ENCODE measurements at places on chromosomes 16 and 17.

GRCh38 chr16:29844575-29845331 lies 18.3 kb downstream of the CDIPT start:
- DNase-seq: no peak

DNA sequence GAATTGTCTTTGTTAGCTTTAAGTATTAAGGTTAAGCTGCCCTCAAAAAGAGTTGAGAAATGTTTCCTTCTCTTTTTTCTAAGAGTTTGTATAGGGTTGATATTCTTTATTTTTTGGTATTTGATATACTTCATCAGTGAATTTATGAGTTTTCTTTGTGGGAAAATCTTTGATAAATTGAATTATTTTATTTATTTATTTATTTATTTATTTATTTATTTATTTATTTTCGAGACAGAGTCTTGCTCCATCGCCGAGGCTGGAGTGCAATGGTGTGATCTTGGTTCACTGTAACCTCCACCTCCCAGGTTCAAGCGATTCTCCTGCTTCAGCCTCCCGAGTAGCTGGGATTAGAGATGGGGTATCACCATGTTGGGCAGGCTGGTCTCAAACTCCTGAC lies 19.9 kb downstream of the TEFM start:
- DNase-seq: no peak

GRCh38 chr17:81648707-81649085 lies 7.6 kb downstream of the PDE6G start:
- no peak for DNase-seq

- DNase-seq: no peak
Observed at GRCh38 chr17:40962059-40962561, 4.6 kb downstream of the KRT39 start.

DNA sequence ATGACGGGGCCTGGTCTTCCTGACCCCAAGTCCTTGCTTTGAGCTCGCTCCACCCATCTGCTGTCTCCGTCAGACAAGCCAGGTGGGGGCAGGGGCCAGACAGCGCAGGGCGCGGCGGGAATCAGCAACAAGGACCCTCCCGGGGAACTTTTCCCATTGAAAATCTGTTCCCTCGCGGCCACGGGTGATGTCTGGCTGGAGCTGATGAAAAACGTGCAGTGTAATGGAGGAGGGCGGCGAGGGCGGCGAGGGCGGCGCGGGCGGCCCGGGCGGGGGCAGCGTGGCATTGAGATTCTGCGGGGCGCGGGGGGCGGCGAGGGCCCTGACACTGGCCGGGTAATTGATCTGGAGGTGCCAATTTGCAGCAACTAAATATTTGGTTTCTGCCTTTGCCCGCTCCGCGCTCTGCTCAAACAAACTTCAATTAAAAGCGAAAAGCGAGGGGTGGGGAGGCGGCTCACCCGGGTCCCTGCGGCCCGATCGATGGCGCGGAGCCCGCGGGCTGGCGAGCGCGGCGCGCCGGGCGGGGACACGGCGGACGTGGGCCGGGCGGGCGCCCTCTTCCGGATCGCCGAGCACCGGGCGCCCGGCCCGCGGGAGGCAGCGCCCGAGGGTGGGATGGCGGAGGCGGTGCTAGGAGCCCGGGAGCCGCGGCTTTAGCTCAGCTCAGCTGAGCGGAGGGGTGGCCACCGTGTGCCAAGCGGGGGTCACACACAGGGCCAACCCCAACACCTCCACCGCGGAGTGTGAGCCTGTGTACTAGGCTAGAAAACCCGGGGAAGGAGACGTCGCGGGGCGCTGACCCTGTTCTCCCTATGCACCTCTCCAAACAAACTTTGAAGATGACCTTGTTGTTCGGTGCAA lies 32.4 kb downstream of the DCAKD start:
- DNase-seq: peak; percentile 69

DNA sequence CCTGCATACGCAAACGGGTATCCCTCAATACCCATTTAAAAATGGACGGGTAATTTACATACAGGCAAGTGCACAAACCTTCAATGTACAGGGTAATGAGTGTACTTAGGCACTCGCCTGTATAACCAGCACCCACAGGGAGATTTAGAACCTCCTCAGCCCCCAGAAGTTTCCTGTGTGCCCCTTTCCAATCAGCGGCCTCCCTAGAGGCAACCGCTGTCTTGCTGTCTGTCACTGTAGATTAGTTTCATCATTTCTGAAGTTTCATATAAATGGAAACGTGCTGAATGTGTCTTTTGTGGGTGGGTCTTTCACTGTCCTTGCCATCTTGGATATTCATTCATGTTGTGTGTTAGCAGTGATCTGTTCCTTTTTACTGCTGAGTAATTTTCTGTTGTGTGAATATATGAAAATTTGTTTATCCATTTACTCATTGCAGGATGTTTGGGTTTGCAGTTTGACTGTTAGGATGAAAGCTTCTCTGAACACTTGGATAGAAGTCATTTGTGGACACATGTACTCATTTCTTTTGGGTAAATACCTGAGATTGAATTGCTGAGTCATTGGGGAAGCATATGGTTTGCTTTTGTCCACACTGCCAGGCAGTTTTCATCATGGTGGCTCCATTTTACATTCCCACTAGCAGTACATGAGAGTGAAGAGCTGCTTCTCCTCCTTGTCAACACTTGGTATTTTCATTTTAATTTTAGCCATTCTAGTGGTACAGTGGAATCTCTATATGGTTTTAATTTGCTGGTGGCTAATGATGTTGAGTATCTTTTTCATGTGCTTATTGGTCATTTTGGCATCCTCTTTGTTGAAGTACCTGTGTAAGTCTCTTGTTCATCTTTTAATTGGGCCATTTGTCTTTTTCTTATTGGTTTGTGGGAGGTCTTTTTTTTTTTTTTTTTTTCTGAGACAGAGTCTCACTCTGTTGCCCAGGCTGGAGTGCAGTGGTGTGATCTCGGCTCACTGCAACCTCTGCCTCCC lies 2.1 kb upstream of the ADCY7 start:
- peak; percentile 66 for DNase-seq

DNA sequence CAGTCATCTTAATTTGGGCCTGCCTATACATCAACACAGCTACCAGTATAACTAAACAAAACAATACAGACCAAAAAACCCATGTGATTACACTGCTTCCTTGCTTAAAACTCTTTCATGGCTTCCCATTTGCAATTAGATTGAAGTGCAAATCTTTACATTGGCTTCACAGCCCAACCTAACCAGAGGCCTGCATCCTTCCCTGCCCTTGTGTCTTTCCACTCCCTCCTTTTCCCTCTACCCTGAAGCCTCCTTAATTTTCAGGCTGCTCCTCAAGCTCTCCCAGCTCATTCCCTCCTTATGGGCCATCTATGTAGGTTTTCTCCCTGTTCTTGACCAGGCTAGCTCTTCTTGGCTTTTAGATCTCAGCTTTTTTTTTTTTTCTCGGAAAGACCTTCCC lies 147.8 kb downstream of the TOX3 start:
- DNase-seq: no peak

DNA sequence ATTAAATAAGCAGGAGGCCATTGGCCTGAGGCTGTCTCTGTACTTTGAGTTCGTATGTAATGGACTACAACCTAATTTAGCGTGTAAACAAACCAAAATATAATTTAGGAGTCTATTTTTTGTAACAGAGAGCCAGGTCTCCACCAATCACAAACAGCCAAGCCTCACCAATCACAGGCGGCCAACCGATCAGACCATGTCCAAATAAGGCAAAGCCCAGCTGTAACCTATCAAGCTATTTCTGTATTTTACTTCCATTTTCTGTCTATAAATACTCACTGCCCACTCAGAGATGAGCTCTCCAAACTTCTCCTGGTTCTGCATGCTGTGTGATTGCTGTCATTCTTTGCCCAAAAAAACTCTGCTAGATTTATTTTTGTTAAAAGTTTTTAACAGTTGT lies 322.7 kb downstream of the NPIPA8 start:
- DNase-seq: no peak

GRCh38 chr17:29140051-29140621 lies 40.1 kb downstream of the MYO18A start:
- DNase-seq: peak; percentile 83

DNA sequence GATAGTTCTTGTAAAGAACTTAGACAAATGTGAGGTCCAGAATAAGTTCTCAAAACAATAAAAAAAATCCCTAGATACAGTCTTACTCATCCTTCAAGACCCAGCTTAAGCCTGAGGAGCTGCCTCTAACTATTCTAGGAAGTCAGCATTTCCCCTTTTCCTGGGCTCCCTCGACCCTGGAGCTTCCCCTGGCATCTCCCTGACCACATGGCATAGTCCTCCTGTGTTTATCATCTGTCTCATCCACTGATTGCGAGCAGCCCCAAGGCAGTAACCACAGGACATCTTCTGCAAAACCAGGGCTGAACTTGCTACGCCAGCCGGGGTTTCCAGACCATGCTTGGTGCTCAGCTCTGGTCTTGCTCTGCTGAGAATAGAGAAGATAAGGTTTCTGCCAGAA lies 36.7 kb upstream of the NLRP1 start:
- DNase-seq: peak; percentile 15

- DNase-seq: peak; percentile 18
Observed at GRCh38 chr17:77501101-77501566, 360.4 kb downstream of the SEC14L1 start.

GRCh38 chr16:3706253-3707012 lies 10.9 kb downstream of the TRAP1 start:
- DNase-seq: no peak

DNA sequence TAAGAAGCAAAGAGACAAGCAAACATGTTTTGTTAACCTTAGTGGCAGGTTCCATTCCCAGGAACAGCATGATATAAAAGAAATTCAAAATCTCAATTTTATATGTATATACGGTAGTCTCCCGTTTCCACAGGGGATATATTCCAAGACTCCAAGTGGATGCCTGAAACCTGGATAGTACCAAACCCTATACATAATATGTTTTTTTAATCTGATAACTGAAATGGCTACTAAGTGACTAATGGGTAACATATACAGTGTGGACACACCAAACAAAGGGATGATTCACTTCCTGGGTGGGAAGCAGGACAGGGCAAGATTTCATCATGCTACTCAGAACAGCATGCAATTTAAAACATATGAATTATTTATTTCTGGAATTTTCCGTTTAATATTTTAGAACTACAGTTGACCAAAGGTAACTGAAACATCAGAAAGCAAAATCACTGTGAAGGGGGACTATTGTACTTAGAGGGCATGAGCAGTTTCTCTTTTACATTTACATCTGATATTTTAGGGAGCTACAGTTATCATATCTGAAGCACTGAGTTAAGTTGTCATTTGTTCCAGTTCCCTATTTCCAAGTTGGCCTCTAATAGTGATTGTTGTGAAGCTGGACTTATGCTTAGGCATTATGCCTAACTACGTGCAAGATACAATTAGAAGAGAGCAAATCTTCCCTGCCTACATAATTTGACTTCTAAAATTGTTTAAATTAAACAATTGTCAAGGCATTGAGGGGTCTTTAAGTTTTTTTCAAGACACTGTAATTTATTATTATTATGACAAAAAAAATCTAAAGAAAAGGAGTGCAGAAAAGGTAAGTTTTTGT lies 34.1 kb upstream of the ABCA6 start:
- peak; percentile 77 for DNase-seq

DNA sequence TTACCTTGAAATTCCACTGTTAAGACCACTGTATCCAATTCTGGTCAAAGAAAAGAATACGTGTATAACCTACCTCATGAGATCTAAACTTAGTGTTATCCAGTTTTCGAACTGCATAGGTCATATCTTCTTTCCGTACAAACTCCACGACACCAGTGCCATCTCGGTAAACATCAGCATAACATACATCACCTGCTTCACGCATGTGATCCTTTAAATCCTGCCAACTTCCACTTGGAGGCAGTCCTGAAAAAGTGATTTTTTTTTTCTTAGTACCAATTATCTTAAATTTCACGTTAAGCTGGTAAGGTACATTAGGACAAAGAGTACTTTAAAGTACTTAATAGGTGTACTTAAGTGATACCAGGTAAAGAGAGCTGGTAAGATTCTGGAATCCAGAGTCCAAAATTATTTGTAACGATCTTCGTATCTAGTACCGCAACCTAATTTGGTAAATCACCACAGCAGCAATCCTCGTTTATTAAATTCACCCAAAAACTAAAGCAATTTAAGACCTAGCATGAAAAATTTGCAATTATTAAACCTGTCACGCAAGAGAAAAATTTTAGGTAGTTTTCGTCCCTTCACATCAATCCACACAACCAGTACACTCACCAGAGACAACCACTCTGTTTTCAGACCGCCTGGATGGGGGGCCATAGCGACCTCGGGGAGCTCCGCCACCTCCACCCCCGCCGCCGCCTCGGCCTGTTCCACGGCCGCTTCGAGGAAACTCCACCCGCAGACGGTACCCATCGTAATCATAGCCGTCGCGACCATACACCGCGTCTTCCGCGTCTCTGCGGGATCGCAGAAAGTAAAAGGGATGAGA lies 1.1 kb downstream of the SRSF1 start:
- DNase-seq: no peak

DNA sequence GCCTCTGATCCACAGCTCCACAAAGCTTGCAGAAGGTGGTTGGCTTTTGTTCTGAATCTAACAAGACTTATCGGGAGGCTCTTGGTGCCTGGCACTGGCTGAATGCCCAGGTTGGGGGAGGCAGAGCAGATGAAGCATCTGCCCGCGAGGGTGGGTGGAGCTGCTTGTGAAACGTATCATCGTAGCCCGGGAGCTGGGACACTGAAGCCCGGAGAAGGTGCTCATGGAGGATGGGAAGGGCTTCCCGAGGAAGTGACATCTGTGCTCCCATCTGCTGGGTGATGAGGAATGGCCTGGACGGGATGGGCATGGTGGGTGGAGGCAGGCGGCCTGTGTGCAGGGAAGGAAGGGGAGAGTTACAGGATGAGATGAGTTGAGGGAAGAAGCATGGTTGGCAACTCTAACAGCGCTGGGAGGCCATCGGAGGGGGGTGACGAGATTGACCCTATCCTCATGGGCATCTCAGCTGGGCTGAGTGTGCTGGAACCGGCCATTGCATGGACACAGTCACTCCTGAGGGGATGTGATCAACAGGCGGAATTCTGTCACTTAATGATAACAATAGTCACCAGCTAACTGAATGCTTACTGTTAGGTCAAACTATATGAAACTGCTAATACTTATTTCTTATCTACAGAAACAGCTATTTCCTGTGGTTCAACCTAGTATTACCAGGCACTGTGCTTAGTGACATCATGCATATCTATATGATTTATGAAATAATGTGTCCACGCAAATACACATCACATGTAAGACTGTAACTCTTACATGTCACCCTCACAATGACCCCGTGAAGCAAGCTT lies 102.7 kb downstream of the ABCC6 start:
- DNase-seq: peak; percentile 94

GRCh38 chr16:4795181-4795827 lies at the start of gene SMIM22:
Gene SMIM22 (plus strand): TSS chr16:4795369. CDS start chr16:4795735, 366 bp downstream.
- DNase-seq: no peak

- DNase-seq: peak; percentile 27
Observed at GRCh38 chr17:4436381-4436780, 2.6 kb downstream of the SPNS3 start.

GRCh38 chr17:5832886-5833285 lies 237.3 kb upstream of the WSCD1 start:
- DNase-seq: no peak

DNA sequence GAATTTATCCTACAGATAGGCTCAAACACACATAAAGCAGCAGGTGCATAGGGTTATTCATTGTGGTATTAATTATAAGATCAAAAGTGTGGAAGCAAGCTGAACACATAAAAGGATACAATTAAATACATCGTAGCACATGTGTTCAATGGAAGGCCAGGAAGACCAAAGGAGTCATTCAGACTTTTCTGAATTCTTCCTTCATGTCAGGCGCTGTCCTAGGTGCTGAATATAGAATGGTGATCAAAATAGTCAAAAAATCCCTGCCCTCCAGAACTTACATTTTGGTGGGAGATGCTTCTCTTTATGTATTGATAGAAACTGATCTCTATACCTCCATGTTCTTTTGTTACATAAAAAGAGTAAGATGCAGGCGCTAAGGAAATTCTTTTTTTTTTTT lies 439.0 kb upstream of the ASIC2 start:
- DNase-seq: peak; percentile 26

Data from OCI-M1 (cell line).